ENCODE measurements at places on chromosomes 13 and 19.

DNA sequence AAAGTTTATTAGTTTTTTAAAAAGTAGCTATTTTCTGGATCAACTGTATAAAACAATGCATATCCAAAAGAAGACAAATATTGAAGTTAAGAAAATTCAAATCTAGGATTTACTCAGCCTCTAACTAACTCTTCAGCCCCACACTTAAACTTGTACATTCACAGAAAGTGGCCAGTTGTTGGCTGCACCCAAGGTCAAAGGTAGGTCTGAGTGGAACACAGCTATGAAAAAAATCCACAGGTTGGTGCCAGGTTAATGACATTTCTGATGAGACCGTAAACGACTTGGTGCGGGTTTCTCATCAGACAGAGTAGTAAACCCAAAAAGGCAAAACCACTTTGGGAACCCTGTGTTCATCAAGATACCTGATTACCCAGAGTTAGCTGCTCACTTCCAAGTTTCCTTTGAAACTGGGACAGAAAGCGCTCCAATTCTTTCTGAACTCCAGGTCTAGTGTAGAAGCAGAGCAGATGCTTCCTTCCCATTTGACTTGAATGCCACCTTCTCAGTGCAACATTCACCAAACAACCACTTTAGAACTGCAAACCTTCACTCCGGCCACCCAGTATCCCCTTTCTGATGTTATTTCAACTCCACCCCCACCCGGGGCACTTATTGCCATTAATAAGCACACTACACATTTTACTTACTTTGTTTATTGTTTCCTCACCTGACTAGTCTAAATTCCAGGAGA is 208.3 kb upstream of the STARD13 start:
- no peak for DNase-seq

DNA sequence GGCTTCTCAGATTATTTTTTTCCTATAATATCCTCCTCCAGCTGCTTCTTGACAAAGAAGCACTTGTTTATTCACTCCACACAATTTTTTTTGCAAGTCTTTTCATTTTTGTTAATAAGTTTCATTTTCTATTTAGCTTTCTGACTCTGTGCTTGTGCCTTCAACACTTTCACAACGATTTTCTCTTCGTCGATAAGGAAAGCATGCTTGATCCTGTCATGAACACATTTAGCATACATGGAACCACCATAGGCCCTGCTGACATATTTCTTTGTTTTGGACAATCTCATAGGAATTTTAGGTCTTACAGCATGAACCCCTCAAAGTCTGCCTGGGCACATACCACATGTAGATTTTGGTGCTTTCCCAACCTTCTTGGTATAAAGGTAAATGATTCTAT is 346.0 kb downstream of the KCNRG start:
- no peak for DNase-seq

GRCh38 chr13:41501281-41501680 is 43.9 kb downstream of the RGCC start:
- no peak for DNase-seq

DNA sequence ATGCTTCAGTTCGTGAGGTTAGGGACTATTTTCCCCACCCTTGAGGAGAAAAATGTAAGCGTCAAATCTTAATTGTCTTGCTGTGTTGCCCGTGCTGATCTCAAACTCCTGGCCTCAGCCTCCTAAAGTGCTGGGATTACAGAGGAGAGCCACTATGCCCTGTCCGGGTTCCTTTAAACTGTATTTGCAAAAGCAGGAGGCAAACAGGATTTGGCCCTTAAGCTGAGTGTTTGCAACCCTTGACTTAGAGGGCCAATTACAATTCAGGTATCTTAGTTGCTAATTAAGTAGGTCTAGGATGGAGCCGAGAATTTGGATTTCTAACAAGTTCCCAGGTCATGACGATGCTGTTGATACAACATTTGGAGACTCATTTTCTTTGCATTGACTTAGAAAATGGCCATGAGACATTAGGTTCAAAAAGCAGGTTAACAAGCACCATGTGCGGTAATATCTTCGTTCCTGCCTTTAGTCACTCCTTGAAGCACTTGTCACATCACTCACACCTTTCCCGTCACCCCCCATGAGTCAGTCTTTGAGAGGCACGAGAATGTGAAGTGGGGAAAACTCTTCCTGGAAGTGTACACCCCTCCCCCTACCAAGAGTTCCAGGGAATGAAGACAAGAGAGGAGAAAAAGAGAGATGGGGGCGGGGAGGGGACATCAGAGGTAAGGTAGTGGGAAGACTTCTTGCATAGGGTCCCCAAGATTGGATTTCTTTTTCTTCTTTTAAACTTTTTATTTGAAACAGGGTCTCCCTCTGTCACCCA is 2.6 kb downstream of the NAPSA start:
- no peak for DNase-seq

- no peak for DNase-seq
Observed at GRCh38 chr19:3673506-3674439, 26.5 kb downstream of the PIP5K1C start.

- no peak for DNase-seq
Observed at GRCh38 chr19:2236064-2236313, 140 bp downstream of the PLEKHJ1 start.

Data from NCI-H774 (cell line).